ENCODE measurements at places on chromosomes 3 and 15.

DNA sequence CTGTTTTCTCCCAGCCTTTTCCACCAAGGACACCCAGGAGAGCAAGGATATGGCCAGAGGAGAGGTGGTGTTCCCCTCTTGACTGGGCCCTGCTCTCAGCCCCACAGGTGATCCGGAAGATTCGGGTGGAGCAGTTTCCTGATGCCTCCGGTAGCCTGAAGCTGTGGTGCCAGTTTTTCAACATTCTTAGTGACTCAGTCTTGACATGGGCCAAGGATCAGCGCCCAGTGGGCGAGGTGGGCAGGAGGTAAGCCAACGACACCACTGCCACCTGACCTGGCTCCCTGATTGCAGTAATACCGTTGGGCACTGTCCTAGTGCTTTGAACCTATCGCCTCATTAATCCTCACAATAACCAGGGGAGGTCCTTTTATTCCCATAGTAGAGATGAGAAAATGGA lies 25.3 kb upstream of the SLC28A1 start:
- DNase-seq: peak; percentile 11

DNA sequence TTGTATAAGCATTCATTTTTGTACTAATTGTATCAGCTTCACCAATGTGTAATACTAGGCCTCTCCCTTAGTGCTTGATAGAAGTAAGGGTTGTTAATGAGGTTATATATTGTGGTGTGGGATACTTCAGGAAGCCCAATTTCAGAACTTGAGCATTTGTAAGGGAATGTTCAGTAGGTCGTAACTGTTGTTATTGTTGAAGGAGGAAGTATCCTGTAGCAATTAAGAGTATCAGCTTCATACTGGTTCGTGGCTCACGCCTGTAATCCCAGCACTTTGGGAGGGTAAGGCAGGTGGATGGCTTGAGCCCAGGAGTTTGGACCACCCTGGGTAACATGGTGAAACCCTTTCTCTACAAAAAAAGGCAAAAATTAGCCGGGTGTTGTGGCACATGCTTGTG lies 30.6 kb downstream of the IQGAP1 start:
- DNase-seq: no peak

DNA sequence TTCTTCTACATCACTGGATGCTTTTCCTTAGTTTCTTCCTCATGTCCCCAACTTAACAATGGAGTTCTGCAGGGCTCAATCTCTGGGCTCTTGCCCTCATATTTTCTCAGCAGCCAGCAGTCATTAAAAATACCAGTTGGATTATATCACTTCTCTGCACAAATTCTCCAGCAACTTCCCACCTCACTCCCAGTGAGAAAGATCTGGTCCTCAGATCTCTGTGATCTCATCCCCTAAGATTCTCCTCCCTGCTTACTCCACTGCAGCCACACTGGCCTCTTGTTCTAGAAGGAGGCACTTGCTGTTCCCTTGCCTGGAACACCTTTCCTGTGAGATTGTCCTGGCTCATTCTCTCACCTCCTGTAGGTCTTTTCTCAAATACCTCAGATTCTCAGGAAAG lies 6.1 kb downstream of the ERICH6 start:
- DNase-seq: no peak

GRCh38 chr15:83310521-83311456 lies 26.3 kb upstream of the BNC1 start:
- no peak for DNase-seq

DNA sequence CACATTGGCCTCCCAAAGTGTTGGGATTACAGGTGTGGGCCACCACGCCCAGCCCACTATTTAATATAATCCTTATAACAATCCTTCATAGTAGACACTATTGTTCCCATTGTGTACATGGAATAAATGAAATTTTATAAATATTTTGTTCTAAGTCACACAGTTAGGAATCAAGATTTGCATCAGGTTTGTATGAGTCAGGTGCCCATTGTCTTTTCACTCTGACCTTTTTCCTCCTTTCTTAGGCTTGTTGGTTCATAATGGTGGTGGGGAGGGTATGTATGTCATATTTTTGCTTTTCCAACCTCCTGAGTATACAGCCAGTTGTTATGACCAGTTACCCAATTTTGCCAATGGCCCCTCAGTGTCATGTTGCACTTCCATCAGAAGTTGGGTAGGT lies 18.0 kb upstream of the SLC30A4 start:
- DNase-seq: no peak

- DNase-seq: no peak
Observed at GRCh38 chr3:185558395-185558794, 6.0 kb upstream of the LIPH start.

GRCh38 chr3:39515681-39516441 lies 48.4 kb downstream of the MOBP start:
- no peak for DNase-seq

DNA sequence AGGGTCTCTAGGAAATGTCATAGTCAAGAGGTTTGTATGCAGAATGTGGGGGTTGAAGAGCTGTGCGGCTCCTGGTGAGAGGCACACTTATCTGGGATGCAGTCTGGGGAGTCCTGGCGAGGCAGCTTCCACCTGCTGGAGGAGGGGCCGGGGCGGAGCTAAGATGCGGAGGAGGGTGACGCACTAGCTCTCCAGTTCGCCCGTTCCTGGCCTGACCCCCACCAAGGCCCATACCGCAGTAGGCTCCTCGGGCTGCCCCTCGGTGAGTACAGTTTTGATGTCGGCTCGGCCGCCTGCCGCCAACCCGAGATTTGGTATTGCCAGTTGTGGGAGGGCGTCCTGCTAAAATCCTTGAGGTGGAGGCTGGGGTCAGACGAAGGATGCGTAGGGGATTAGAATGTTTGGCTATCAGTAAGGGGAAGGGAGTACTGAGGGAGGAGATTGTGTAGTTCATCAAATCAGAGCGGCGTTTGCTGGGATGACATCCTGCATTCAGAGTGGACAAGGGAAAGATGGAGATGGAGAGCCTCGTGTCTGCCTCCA lies at the start of gene SCG5:
Gene SCG5 (plus strand): TSS at position 194 of the 543 bp plus-strand sequence. CDS start 1,883 bp downstream, outside the sequence.
- no peak for DNase-seq

- DNase-seq: no peak
Observed at GRCh38 chr3:137687181-137687879, 76.8 kb upstream of the SOX14 start.

DNA sequence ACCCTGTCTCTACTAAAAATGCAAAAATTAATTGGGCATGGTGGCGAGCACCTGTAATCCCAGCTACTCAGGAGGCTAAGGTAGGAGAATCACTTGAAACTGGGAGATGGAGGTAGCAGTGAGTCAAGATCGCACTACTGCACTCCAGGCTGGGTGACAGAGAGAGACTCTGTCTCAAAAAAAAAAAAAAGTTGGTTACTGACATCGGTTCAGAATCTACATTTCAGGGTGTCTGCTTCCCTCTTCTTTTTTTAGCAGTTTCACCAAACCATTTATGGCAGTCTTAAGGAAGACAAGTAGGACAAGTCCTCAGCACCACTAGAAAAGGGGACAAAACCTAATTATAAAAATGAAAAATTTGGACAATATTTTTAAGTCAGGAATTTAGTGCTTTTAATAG lies 3.3 kb upstream of the USP4 start:
- DNase-seq: no peak

DNA sequence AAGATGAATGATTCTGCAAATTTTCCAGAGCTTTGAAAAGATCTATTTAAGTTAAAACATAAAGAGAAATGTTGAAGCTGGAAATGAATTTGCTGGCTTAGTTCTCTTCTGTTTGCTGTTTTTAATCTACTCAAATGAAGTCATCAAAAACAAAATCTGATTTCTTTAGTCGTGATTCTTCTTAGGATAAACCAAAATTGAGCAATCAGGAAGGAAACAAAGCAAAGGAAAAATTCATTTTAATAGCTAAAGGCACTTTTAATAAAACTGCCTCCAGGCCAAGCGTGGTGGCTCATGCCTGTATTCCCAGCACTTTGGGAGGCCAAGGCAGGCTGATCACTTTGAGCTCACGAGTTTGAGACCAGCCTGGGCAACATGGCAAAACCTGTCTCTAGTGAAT lies 91.2 kb downstream of the DUT start:
- no peak for DNase-seq

- DNase-seq: no peak
Observed at GRCh38 chr15:101675796-101676582, 23.8 kb upstream of the TM2D3 start.

DNA sequence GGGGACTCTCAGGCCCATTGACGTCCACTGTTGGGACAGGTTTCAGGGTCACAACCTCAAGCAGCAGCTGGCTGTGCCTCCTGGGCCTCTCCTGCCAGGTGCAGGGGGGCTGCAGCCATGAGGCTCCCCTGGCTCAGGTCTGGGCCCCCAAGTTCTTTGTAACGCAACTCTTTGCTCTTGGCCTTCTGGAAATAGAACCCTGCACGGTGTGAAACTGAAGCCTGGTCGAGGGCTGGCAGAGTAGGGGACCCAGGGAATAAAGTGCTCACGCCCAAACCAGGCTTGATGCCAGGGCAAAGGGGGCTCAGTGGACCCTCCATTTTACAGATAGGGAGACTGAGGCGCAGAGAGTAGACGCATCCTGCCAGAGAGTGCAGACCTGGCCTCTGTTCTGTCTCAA lies 771 bp downstream of the CALML4 start:
- no peak for DNase-seq

- DNase-seq: no peak
Observed at GRCh38 chr3:39124876-39125840, 17.7 kb downstream of the TTC21A start.
